Cortex of kidney (tissue), 1 donor: ENCODE measurements at places on chromosomes 7 and 10.

DNA sequence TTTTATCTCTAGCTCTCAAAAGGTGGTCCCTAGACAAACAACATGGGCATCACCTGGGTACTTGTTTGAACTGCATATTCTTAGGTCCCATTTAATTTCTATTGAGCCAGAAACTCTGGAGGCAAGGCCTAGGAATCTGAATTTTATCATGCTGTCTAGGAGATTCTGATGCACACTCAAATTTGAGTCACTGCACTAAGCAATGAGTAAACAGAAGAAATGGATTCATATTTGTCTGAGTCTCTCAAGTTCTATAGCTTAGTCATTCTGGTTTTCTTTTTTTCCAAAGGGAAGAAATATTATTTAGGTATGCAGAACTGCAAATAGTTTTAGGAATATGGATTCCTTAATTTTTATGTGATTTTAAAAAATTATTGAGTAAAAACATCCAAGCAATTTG lies 185.5 kb downstream of the SEMA3A start:
- DNase-seq = no peak

GRCh38 chr7:84108787-84109186 lies 85.8 kb downstream of the SEMA3A start:
- DNase-seq = no peak

- no peak for DNase-seq
These were observed 37.9 kb upstream of the ABCB5 start for GRCh38 chr7:20577441-20578071.

- no peak for DNase-seq
These were observed 64.9 kb downstream of the PPP1R9A start for GRCh38 chr7:94972296-94972695.

GRCh38 chr7:143172354-143172753 lies 10.9 kb upstream of the TAS2R39 start:
- no peak for DNase-seq
